ENCODE measurements at places on chromosomes 4 and X.

DNA sequence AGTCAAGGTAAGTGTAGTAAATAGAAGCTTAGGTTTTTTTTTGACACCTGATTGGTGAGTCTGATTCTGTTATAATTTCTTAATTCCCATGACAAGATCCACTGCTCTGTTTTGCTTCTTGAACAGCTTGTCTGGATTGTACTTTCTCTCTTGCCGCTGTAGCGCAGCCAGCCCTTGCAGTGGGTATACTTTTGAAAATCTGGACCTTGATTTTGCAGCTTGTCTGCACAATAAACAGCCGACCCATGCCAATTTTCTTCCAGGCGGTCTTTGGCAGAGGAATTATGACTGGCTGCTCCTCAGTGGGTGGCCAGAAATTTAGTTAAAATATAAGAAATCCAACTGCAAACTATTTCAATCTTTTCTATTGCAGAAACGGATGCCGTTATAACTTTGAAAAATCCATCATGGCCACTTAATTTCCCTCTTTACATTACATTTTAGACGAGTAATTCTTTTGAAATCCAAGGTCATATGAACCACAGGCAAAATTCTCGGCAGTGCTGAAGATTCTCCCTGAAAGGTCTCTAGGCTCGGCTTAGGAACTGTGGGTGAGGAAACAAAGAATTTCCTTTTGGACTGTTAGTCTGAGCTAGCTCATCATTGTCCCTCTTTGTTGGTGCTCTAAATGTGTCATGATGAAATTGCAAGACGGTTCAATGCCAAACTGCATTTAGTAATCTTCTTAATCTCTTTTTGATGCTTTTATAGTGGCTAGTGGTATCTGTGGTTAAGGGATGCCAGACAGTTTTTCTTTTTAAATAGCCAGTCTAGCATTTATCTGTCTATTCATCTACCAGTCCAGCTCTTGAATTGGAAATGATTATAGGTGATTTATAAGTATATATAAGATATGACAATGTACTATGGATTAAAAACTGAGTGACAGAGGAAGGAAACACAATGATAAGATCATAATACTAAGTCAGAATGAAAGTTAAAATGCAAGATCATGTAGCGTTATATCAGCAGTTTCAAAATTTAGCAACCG lies 31.5 kb upstream of the PTTG2 start:
- no peak for DNase-seq

GRCh38 chr4:183727482-183727881 lies 68.4 kb downstream of the TRAPPC11 start:
- DNase-seq = no peak

GRCh38 chr4:38426532-38426931 lies 237.5 kb upstream of the KLF3 start:
- DNase-seq = no peak

DNA sequence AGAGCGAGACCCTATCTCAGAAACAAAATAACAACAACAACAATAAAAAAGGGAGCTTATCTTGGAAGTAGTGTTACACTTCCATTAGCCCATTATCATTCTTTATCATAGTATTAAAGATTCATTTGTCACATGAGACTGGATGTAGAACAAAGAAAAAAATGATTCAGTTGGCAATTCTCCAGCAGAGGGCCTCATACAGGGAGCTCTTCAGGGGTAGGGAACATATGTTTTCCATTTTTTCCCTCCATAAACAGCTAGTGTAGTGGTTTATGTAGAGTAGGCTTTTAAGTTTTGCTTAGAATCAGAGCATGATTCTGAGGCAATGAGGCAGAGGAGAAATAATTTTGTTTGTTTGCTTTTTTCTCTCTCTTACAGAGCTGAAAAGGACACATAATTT lies 5.8 kb downstream of the CPE start:
- DNase-seq = no peak

GRCh38 chr4:44326741-44327140 lies 121.9 kb downstream of the KCTD8 start:
- DNase-seq = no peak

DNA sequence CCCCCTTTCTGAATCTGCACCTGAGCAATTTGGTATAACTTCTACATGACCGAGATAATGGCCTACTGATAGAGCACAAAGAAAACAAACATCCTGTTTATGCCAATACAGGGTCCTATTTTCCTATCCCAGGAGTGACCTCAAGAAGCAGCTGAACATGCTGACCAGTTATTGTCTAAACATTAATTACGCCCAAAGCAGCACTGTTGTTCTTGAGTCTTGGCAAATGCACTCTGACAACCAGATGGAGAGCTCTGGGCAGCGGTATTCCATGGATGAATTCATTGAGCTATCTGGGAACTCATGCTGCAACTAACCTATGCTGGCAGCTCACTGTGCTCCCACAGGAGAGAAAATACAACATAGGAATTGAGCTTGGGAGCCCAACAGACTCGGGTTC lies 52.6 kb downstream of the PCYT1B start:
- no peak for DNase-seq

DNA sequence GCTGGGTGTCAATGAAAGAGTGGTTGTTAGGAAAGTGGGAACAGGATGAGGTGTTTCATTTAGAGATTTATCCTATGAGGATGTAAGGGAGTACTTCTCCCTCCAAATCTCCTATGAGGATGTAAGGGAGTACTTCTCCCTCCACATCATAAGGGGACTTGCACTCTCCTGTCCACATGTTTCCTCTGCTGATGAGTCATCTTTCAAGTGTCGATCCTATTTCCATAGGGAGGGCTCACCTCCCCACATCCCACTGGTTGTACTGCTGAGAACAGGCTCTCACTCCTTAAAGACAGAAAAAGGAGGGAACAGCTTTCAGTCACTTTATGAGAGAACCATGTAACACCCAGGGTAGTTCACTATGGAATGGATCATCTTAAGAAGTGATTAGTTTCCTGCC lies 65.0 kb downstream of the INPP4B start:
- DNase-seq = no peak

DNA sequence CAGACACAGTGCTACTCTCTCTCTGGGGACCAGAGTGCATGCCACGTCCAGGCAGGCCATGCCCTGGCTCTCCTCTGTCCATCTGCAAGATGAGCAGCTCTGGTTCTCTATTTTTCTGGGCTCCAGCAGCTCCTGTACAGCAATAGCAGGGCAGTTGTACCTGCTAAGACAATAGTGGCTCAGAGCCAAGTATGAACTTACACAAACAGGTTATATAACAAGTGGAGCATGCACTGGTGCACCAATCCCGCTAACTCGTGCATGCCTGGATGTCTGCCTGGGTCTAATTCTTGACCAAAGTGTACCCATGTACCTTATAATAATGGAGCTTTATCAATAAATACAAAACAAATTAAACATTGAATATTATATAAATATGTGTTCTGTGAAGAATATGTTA lies 392.3 kb downstream of the CENPC start:
- no peak for DNase-seq

- DNase-seq = no peak
Measured at GRCh38 chrX:29237972-29238371, 650.7 kb downstream of the IL1RAPL1 start.

GRCh38 chrX:139178980-139179379 lies 351.6 kb upstream of the F9 start:
- no peak for DNase-seq

DNA sequence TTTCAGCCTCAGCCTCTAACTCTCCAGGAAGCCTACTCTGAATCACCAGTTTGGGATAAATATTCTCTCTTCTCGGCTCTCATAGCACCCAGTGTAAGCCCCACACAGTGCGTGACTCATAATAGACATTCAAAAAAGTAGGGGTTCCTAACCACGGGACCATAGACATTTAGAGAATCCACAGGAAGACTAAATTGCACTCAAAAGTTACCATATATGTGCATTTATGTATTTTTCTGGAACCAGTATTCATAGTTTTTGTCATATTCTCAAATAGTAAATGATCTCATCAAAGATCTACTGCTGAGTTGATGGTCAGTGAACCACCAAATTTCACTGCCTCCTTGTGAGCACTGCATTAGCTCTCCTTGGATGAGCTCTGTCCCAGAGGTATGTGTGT lies 625.7 kb downstream of the SMARCA1 start:
- no peak for DNase-seq

DNA sequence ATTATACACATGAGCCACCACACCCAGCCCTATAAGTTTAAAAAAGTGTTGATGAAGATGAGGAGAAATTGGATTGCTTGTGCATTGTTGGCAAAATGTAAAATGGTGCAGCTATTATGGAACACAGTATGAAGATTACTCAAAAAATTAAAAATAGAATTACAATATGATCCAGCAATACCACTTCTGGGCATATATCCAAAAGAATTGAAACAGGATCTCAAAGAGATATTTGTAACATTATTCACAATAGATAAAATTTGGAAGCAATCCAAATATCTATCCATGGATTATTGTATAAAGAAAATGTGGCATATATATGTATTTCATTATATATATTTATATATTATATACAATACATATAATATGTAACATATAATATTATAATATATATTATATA lies 515.6 kb upstream of the GNPDA2 start:
- no peak for DNase-seq

- no peak for DNase-seq
Measured at GRCh38 chr4:122246551-122246950, 94.4 kb downstream of the BLTP1 start.

DNA sequence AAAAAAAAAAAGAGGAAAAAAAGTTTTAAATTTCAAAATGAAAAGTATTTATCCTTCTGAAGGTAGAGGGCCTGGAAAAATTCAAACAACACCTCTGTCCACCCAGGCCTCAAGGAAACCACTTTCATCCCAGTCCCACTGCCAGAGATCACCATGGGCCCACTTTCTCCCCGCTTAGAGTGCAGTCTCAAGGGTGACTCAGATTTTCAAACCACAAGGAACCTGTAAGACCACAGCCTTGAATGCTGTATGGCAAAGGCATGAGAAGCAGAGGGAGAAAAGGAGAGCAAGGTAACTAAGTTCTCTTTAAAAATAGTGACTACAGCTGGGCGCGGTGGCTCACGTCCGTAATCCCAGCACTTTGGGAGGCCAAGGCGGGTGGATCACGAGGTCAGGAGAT lies 87.9 kb upstream of the PACRGL start:
- no peak for DNase-seq

DNA sequence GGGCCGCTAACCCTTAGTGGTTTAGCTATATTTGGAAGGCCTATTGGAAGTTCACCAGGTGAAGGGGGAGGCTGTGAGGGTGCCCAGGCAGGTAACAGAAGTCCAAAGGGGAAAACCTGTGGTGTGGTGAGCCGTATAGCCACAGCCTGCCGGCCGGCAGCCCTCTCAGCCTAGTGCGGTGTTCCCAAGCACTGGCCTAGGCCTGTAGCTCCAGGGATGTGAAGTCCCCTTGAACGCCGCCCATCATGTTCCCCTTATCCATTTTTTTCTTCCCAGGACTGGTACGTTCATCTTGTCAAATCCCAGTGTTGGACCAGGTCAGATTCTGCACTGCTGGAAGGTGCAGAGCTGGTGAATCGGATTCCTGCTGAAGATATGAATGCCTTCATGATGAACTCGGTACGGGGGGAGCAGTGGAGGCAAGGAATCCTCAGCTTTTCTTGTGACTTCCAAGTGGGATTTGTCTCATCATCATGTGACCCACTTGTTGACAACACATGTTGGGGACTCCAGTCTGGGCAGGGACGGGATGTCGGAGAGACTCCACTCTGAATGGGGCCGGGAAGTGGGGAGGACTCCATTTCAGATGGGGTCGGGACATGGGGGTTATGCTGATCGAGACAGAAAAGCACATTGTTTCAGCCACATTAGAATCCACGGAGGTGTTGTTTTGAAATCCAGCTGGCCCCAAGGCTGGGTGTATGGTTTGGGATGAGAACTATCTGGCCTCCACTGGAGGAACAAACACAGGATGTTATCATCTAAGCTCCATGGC lies 39.2 kb upstream of the MSANTD1 start:
- no peak for DNase-seq

DNA sequence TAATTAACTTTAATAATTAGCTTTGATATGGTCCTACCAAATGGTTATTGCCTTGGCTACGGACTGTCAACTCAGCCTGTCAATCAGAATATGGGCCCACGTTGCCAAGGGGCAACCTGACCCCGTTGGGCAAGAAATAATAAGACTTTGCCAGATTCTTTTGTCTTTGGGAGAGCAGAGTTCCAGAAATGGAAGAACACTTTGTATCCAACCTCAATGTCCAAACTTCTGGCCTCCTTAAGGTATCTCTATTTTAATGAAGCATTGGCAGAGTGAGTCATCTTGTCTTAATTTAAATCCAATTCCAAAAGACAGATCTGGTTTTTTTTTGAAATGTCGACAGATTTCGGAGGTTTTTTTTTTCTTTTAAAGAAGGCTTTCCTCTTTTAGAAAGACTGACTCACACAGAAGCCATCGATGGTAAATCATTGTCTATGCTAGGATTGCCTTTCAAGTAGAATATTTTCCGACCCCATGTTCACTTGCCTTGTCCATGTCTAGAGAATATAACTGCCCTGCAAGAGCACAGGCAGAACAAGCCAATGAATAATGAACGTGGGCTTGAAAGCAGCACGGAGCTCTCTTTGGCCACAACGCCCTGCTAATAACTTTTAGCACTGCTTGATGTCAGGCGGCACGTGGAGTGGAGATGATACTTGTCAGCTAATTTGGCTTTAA lies 190.3 kb upstream of the GATB start:
- no peak for DNase-seq

- DNase-seq = no peak
Measured at GRCh38 chr4:4436244-4436823, 49.4 kb downstream of the NSG1 start.

GRCh38 chr4:102387552-102388150 lies 42.4 kb upstream of the SLC39A8 start:
- no peak for DNase-seq

DNA sequence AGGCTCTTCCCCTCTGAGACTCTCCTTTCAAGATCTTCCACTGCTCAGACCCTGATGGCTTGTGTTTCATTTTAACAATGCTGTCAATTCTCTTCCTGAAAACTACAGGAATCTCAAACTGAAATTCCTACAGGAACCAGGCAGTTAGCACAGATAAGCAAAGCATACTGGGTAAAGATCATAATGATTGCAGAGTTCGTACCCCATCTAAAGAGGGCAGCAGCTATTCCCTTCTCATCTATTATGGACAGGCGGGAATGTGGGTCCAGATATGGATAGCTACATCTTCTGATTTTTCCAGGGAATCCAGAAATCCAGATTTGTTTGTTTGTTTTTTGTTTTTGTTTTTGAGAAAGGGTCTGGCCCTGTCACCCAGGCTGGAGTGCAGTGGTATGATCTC lies 83.8 kb downstream of the STARD8 start:
- DNase-seq = no peak

GRCh38 chr4:155966731-155967395 lies 13.2 kb upstream of the CTSO start:
- DNase-seq = no peak

DNA sequence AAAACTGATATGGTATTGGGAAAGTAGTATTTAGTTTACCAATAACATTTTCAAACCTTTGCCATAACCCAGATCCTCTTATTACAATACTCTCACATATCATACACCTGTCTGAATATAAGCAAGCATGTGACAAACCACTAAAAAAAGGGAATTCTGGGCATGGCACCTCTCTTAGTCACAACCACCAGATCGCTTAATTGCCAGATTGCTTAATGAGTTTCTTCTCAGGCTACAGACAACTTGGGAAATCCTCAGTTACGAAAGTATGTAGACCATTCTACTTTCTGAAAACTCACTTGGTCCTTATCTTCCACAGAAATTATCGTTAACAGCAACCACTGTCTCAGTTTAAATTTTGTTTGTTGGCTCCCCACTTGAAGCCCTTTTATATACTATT lies 2.1 kb downstream of the NAF1 start:
- DNase-seq = peak; percentile 9

GRCh38 chr4:48403358-48403757 lies 62.0 kb downstream of the SLAIN2 start:
- no peak for DNase-seq

- no peak for DNase-seq
Measured at GRCh38 chr4:10530137-10530786, 73.0 kb upstream of the ZNF518B start.

All from hematopoietic multipotent progenitor cell treated with erythropoietin and hydrocortisone succinate and interleukin-3 and kit ligand, for 17 days (in vitro differentiated cells).